SJSA1 (cell line): ENCODE measurements at places on chromosomes 6 and 20.

DNA sequence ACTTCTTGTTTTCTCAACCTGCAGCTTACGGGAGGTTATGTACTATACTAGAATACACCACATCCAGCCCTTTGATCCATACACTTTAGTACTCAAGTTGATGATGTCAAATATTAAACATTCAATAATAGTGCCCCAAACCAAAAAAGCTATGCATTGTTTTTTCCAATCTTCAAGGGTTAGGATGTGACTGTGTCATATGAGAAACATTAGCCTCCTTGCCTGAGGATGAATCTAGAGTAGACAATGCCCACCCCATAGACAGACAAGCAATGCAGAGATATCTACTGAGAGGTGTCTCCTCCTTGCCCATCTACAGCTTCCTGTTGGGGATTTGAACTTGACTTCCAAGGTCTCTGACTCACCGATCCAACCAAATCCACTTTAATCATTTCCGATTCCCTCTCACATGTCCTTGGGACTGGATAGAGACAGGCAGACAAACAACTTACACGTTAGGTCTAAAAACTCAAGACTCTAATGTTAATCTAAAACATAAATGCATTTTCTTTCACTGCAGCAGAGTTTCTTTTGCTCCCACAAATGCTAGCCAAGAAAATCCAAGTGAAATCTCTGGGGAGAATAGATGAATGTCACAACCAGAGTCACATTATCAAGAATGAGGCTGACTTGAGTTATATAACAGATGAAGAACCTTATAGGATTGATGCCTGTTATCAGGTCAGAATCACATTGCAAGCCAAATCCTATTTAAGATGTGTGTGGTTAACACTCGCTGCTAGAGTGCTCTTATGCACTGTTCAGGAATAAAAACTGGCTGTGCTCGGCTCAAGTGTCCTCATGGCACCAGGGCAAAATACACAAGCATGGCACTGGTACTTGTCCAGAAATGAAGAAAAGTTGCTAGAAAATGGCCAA lies 75.5 kb upstream of the TNFAIP3 start:
- DNase-seq, result no peak

GRCh38 chr6:91691449-91691848 lies 1104.6 kb upstream of the MAP3K7 start:
- DNase-seq, result no peak

DNA sequence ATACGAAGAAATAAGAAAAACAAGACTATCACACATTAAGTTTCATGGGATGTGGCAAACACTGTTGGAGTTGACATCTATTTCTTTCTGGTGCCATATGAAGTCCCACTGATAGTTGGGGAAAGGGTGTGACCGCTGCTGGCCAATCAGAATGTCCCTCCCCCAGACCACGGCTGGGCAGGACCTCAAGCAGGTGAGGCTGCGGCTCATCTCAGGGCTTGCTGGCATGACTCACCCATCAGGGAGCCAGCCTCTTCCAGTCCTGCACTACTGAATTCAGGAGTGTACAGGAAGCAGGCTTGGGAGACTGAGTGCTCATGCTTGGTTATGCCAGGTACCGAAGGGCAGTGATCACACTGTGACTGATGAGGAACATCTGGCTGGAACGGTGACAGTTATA lies 18.9 kb downstream of the PREP start:
- DNase-seq, result no peak

DNA sequence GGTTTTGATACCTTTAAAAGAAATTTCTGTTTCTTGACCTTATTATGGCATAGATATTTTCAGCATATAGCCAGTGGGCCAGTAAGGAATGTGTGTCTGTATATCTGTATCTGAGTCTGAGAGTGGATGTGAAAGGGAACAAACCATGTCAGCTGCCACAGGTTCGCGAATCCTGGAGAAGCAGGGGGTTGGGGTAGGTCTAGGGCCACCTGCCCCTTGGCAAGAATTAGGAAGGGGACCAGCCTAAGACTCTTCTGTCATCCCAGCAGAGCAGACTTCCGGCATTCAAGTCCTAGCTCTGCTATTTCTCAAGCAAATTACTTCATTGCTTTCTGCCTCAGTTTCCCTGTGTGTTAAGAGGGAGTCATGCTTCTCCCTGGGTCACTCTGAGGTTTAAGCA lies 180.3 kb upstream of the SNX9 start:
- DNase-seq, result no peak

GRCh38 chr6:42279144-42279781 lies 61.6 kb upstream of the MRPS10 start:
- DNase-seq, result no peak

DNA sequence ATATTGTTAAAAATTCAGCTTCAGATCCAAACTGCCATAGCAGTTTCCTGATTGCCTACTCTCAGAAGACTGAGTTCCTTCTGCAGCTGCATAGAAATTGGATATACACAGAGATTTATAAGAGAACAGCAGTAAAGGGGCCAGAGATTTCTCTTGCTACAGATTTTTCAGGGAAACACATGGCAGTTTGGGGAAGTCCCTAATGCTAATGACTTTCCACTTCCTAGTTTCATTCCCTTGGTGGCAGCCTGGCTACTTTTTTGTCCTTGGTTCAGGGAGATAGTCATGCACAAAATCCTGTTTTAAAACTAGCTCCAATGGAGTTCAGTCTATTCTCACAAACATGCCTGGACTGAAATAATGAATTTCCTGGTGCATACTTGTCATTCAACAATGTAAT lies 125.3 kb upstream of the PLCB4 start:
- no peak for DNase-seq
